Left cardiac atrium (tissue), 4 donors: ENCODE measurements at places on chromosomes 13 and 19. TPM values are rescaled to one million over a fixed set of nuclear protein-coding genes. Genes with fewer than 3 reads are reported as not detected.

DNA sequence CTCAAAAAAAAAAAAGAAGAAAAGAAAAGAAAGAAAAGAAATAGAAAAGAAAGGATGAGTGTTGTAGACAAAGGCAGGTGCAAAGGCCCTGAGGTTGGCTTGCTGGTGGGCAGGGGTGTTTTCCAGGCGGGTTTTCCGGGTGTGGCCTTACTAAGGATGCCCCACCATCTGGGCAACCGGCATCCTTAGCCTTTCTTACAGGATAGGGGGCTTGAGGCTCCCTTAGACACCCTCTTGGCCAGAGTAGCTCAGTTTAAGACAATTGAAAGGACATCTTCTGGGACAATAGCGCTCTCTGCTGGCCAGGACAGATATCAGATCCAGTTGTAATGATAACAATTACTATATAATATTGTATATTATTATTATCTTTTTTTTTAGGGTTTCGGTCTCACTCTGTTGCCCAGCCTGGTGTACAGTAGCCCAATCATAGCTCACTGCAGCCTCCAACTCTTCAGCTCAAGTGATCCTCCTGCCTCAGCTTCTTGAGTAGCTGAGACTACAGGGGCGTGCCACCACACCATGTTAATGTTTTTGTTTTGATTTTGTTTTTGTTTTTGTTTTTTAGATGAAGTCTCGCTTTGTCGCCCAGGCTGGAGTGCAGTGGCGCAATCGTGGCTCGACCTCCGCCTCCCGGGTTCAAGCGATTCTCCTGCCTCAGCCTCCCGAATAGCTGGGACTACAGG, 1.4 kb upstream of the QTRT1 start:
- DNase-seq = no peak

The PSG2 gene
- total RNA-seq = not detected

The PTH2 gene
- not detected for total RNA-seq

The AMER2 gene
- total RNA-seq = not detected

DNA sequence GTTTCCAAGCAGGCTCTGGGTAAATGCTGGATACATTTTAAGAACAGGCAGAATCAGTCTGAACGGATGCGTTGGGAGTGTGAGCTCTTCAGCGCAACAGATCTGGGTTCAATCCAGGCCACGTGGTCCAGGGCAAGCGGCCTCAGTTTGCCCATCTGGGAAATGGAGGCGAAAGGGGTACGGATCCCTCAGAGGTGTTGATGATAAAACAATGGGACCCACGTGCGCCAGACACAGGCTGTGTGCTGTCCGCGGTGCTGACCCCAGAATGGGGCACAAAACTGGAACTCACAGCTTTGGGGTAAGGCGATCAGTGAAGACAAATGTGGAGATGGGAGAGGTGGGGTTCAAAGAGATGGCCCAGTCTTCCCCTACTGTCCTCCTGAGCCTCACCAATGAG, 13.1 kb upstream of the PDE4C start:
- no peak for DNase-seq

- DNase-seq = no peak
These were observed 403.8 kb upstream of the PRR20A start for GRCh38 chr13:56736966-56737365.

DNA sequence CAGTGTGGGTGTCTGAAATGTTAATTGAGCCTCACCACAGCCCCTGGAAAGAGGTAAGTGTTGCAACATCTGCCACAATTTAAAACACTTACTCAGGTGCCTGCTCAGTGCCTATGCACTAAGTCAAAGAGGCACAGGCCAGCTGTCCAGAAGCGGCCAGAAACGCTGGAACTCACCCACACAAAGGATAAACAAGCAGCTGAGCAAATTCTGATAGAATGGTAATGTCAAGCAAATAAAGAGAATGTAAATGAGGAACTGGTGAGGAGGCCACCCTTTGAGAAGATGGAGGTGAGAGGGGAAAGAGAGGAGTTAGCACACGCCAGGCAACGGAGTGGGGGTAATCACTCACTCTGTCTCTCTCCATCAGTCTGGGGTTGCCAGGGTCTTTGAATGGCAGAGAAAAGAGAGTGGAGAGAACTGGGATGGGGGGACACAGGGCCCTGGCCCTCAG, 67.7 kb upstream of the SERP2 start:
- DNase-seq = no peak

The NUMBL gene
- 24.6 TPM for total RNA-seq

The LONP1 gene
- total RNA-seq = 57.1 TPM

The P2RY11 gene
- total RNA-seq = 13.2 TPM

- no peak for DNase-seq
These were observed 10.3 kb downstream of the PTPRS start for GRCh38 chr19:5330307-5330720.

DNA sequence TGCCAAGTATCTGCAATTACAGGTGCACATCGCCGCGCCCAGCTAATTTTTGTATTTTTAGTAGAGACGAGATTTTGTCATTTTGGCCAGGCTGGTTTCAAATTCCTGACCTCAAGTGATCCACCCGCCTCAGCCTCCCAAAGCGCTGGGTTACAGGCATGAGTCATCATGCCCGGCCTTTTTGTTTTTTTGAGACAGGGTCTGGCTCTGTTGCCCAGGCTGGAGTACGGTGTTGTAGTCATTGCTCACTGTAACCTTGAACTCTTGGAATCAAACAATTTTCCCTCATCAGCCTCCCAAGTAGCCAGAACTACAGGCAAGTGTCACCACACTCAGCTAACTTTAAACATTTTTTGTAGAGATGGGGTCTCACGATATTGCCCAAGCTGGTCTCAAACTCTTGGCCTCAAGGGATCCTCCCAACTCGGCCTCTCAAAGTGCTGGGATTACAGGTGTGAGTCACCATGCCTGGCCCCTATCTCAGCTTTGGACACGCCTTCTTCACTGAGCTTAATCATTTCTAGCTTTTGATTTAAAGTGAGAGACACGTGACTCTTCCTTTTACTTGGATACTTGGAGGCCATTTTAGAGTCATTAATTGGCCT, 4.0 kb upstream of the IRGC start:
- no peak for DNase-seq

The CGB8 gene
- total RNA-seq = not detected

- no peak for DNase-seq
These were observed 1132.7 kb downstream of the SLITRK1 start for GRCh38 chr13:82749551-82749950.

GRCh38 chr19:41356984-41357739, 3.4 kb upstream of the TGFB1 start:
- DNase-seq = no peak

The TINCR gene
- 0.15 TPM for total RNA-seq

GRCh38 chr19:10551698-10552301, 8.1 kb downstream of the ATG4D start:
- DNase-seq = no peak

DNA sequence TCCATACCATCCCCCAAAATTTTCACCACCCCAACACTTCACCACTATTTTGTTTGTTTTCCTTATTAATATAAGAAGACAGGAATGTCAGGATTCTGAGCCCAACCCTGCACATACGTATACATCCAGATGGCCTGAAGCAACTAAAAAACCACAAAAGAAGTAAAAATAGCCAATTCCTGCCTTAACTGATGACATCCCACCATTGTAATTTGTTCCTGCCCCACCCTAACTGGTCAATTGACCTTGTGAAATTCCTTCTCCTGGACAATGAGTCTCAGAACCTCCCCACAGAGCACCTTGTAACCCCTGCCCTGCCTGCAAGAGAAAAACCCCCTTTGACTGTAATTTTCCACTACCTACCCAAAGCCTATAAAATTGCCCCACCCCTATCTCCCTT, 132.5 kb downstream of the ZNF675 start:
- DNase-seq = no peak
